Stromal cell of bone marrow (primary cell): ENCODE measurements at places on chromosomes 2 and 18.

DNA sequence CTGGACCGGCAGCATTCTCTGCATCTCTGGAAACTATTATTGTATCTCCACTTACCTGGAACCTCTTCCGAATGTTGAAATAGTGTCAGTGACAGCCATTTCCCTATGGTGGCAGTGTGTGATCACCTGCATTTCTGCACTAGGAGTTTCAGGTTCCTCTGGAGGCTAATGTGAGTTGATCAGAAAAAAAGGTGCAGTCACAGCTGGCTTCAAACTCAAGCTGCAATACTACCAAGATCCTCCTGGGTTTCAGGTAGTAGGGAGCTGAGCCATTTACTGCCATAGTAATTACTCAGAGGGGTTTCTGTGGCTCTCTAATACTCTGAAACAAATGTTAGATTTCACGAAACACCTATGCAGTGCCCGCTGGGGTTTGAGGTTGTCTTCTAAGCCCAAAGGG is 183.5 kb upstream of the OSR1 start:
- no peak for DNase-seq

GRCh38 chr2:134148843-134149472 is 104.9 kb upstream of the MGAT5 start:
- no peak for DNase-seq

GRCh38 chr2:181138816-181139215 is 158.4 kb downstream of the UBE2E3 start:
- no peak for DNase-seq

DNA sequence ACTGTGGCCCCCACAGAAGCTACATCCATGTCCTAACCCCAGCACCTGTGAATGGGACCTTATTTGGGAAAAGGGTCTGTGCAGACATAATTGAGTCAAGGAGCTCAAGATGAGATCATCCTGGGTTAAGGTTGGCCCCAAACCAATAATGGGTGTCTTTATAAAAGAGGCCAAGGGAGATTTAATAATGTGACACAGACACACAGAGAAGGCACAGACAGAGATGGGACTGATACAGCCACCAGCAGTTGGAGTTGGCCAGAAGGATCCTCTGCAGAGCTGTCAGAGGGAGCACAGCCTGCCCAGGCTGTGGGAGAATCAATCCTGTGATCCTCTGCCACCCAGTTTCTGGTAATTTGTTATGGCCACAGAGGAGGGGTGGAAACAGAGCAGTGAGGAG is 26.0 kb downstream of the SNORC start:
- no peak for DNase-seq

GRCh38 chr18:6591491-6591890 is 138.0 kb upstream of the ARHGAP28 start:
- DNase-seq, result no peak

GRCh38 chr2:159140070-159140769 is 146.3 kb downstream of the WDSUB1 start:
- DNase-seq, result no peak

- peak; percentile 91 for DNase-seq
Observed at GRCh38 chr2:117980783-117981676, 32.8 kb downstream of the CCDC93 start.

- no peak for DNase-seq
Observed at GRCh38 chr2:222076973-222077690, 221.7 kb downstream of the PAX3 start.

DNA sequence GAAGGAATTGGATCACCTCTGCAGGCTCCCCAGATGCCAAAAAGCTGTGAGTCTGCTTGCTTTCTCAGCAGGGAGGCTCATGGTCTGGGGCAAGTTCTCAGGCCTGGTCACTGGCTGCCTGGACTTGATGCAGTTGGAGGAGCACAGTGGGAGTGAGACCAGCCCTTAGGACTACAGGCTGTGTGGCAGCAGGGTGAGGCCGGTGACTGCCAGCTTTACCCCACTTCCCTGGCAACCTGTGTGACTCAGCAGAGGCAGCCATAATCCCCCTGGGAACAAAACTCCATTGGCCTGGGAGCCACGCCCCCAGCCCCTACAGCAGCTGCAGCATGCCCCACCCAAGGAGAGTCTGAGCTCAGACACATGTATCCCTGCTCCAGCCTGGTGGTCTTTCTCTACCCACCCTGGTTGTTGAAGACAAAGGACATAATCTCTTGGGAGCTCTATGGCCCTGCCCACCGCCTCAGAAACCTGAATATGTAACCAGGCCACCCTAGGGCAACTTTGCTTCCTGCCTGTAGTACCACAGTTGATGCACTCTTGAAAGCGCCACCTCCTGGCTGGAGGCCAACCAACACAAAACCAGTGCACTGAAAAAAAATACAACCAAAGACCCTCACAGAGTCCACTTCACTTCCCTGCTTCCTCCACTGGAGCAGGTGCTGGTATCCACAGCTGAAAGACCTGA is 106.8 kb upstream of the SPATS2L start:
- DNase-seq, result no peak

GRCh38 chr2:200267350-200267749 is 39.1 kb upstream of the SPATS2L start:
- no peak for DNase-seq

- no peak for DNase-seq
Observed at GRCh38 chr18:45335282-45336043, 279.8 kb upstream of the SLC14A2 start.

DNA sequence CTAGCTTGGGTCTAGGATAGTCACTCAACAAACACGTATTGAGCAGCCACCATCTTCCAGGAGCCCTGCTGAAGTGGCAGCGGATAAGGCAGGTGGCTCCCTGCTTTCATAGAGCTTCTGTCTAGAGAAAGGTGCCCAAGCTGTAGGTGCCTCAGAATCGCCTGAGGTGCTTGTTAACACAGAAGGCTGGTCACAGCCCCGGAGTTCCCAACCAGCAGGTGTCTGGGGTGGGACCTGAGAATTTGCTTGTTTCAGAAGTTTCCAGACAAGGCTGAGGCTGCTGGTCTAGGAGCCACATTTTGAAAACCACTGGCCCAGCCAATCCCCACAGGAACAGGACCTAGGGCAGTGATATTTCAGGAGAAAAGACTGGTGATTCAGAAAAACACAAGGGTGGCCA is 45.3 kb upstream of the SMAD7 start:
- DNase-seq, result no peak

DNA sequence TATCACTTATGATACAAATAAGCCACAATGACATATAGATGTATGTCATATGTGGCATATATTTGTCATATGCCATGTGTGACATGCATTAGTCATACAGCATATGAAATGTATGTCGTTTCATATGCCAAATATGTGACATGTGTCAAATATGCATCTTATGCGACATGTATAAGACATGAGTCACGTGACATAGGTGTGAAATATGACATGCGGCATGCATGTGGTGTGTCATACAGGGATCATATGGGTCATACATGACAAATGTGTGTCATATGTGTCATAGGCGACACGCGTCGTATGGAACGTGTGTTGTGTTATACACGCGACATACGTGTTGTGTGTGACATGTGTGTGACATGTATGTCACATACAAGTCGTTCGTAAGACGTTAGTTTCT is 2154.0 kb upstream of the PIK3C3 start:
- no peak for DNase-seq

DNA sequence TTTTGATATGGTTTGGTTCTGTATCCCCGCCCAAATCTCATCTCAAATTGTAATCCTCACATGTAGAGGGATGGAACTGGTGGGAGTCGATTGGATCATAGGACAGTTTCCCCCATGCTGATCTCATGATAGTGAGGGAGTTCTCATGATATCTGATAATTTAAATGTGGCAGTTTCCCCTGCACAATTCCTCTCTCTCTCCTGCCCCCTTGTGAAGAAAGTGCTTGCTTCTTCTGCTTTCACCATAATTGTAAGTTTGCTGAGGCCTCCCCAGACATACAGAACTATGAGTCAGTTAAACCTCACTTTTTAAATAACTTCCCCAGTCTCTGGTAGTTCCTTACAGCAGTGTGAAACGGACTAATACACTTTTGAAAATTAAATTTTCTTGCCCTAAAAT is 12.3 kb upstream of the KCNJ3 start:
- no peak for DNase-seq

DNA sequence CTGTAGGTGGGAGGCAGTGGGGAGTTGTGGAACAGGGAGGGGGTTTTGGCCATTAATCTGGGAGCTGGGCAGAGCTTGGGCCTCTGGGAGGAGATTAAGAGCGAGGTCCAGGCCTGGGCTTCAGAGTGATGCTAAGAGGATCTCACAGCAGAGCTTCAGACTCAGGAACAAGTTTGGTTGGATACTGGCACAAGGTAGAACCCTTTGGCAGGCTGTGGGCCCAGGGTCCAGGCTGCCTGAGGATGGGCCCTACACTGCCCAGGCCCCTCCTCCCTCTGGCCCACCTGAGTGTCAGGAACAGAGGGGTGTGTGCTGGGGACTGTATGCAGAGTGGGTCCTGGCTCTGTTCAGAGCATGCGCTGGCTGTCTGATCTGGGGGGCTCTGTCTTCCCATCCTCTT is 334.9 kb downstream of the CYP26B1 start:
- no peak for DNase-seq

DNA sequence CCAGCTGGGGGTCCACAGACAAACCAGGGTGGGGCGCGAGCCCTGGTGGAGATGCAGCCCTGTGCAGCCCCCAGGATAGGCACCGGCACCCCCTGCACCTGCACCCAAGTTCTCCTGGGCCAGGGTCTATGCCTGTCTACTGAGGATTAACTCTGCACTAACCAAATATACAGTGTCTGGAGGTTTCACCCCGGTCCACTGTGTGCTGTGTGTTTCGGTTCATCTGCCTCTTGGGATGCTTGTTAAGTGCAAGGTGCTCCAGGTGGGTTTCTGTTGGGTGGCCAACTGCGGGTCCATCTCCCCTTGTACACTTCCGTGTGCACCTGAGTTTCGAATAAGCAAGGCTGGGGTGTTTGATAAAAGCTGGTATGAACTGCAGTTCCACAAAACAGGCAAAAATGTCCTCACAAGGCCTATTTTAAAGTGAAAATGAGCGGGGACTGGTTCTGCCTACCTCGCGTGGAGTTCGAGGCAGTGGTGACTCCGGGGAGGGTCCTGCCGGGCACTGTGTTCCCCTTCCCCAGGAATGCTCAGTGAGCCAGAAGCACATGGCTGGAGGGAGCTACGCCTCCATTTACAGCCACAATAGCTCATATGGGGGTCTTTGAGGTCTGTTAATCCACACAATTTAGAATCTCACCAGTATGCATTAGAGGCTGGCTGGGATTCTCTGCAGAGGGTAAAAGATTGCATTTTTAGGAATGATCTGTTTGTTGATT is 70.7 kb downstream of the EDAR start:
- no peak for DNase-seq

GRCh38 chr2:160651416-160652200 is 158.0 kb upstream of the RBMS1 start:
- peak; percentile 45 for DNase-seq

GRCh38 chr2:116776556-116776955 is 1037.9 kb upstream of the DDX18 start:
- no peak for DNase-seq

DNA sequence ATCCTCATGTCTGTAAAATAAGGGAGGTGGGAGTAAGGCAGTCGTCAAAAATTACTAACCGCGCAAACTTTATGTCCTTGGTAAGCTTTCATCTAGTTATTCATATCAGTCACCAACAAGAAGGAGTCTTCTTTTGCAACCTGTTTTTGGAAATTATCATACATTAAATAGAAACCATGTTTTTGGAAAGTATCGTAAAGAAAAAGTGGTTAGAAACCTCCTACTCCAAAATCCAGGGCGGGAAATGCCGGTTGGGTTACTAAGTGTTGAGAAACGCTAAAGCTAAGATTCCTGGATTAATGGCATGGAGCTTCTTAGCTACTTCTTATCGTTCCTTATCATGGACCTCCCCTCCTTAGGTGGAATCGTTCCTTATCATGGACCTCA is 778 bp downstream of the BBS5 start:
- DNase-seq, result no peak

DNA sequence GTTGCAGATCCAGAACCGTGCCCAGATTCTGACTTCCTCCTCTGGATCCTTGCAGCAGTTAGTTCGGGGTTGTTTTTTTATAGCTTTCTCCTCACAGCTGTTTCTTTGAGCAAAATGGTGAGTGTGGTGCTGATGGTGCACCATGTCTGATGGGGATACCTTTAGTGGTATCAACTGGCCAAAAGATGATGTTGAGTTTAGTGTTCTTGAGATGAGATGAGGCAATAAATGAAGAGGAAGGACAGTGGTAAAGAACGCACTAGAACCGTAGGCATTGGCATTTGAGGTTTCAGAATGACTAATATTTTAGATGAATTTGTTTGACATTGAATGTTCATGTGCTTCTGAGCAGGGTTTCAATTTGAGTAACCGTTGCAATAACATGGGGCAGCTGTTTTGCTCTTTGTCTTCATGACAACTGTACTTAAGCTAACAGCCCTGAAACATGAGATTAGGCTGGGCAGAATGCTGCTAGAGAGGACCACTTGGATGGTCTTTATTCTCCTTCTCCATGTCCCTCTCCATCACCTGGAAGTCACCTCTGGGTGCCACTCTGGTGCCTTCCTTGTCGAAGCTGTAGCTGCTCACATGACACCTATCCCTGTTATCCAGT is 3.9 kb downstream of the CTLA4 start:
- DNase-seq, result no peak

DNA sequence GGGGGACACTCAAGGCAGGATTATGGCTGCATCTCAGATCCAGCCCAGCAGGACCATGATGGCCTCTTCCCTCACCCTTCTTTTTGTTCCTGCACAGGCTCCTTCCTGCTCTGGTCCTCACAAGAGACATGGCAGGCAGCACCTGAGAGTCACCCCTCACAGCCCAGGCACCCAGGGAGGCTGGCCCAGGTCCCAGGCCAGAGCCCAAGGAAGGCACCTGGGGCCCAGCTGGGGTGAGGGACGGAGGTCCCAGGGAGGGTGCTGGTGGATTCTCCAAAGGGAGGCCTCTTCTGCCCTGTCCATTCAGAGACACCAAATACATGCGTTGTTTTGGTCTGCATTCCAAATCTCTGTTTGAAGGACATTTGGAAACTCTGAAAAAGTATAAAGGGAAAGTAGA is 285.4 kb upstream of the HS6ST1 start:
- DNase-seq, result no peak

- no peak for DNase-seq
Observed at GRCh38 chr2:1234731-1235308, 178.4 kb upstream of the TPO start.

- no peak for DNase-seq
Observed at GRCh38 chr2:2787301-2787907, 456.3 kb upstream of the MYT1L start.

- no peak for DNase-seq
Observed at GRCh38 chr2:101873543-101873942, 118.2 kb upstream of the IL1R2 start.

- DNase-seq, result no peak
Observed at GRCh38 chr18:27750923-27751322, 426.0 kb downstream of the CDH2 start.
